Right hindlimb (tissue), 1 donor: ENCODE measurements at places on chromosomes 3 and 15.

- DNase-seq = peak; percentile 94
Measured at GRCh38 chr15:99059010-99059981, 45.6 kb upstream of the SYNM start.

DNA sequence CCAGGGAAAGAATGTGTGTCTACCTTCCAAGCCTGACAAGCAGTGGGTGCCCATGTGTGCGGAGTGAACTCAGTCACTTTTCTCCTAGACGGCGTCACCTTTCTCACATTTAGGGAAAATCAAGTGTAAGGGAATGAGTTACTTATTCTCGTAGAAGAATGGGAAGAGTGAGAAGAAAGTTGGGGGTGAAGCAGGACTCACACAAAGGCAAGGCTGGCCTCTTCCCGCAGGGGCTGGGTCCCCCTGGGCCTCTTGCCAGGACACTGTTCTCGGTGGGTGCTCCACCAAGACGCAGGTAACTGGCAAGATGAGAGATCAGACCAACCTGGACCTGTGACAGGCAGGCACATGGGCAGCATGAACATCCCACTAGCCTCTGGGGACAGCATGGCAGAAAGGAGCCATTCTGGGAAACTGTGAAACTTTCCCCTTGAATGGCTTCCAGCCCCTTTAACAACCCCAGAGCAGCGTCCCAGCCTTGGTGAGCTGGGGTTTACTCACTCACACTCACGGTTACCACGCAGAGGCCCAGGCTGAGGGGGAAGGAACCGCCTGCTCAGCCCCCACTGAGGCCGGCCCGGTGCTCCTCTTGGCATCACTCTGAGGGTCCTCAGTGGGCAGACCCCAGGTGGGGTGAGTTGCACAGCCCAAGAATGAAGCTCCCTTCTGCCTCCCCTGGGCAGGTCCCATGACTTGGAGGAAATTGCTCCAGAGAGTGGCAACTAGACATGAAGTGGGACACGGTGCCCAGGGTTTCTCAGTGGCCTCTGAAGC, 15.0 kb upstream of the SRP14 start:
- no peak for DNase-seq

- DNase-seq = no peak
Measured at GRCh38 chr3:145094355-145094941, 1066.5 kb downstream of the PLOD2 start.

- no peak for DNase-seq
Measured at GRCh38 chr3:161043336-161044035, 61.7 kb downstream of the B3GALNT1 start.

DNA sequence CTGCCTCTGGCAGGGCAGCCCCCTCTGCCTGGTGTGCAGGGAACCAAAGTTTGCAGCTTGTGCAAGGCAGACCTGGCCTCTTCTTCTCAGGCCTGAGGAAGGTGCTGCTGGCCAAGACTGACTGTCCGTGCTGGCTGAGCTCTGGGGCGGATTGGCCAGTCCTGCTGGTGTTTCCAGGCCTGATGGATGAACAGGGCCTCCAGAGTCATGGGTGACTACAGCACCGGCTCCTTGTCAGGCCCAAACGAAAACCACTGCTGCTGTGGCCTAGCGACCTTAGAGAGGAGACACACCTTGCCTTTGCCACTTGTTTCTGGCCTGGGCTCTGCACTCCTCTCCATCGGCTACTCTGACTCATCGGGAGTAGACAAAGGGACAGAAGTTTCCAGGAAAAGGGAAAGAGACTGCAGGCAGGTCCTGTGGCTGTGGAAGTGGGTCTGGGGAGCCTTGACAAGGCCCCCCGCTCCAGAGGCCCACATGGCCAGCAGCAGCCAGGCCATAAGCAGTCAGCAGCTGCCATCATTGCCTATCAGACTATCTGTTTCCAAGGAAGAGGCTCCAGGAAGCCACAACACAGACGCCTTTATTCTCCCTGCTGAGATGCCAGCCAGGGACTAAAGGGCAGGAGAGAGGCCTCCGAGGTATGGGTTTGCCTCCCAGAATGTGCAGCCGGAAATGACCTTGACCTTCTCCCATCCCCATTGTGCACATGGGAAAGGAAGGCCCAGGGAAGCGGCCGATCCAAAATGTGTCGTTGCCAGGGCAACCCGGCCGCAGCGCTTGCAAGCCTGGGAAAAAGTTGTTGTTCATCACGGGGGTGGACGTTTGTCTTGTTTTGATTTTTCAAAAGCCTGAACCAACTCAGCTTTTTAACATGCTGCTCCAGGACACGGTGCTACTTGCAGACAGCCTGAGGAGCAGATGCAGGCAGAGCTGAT, 160.5 kb downstream of the CHSY1 start:
- peak; percentile 72 for DNase-seq

- DNase-seq = no peak
Measured at GRCh38 chr3:131193641-131194238, 167.1 kb downstream of the NEK11 start.

- no peak for DNase-seq
Measured at GRCh38 chr3:57654267-57654666, 38.6 kb downstream of the DENND6A start.

GRCh38 chr3:112017091-112017490, 17.4 kb upstream of the TMPRSS7 start:
- DNase-seq = no peak

DNA sequence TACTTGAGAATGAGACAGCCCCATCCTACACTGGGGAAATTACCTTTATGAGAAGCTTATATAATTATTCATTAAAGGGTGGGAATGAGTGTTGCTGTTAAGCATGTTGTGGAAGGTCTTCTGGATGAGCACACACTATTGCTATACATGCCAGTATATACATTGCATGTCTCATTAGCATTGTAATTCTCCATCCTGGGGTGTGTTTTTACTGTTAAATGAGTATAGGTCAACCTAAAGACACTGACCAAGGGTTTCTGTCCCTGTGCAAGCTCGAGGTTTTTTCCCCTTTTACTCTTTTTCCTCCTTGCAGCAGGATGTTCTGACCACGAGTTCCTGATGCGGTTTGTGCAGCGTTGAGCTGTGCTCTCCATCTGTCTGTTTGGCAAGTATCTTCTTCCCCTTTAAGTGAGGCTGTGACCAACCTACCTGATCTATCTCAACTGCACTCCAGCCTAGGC, 7.2 kb upstream of the IVD start:
- DNase-seq = no peak

DNA sequence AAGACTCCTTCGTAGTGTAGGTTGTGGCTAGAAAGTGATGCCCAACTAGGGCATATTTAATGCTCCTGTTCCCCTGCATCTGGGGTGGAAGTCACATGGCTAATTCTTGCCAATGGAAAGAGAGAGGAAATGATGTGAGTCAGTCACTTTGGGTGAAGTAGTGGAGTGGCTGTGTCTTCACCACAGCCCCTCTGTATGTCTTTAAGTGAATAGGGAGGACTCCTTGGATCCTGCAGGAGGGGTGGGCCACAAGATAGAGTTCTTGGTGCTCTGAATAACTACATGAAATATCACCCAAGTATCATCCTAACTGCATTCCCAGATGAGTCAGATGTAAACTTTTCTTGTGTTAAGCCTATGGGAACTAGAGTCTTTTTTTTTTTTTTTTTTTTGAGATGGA, 17.8 kb upstream of the MB21D2 start:
- no peak for DNase-seq

DNA sequence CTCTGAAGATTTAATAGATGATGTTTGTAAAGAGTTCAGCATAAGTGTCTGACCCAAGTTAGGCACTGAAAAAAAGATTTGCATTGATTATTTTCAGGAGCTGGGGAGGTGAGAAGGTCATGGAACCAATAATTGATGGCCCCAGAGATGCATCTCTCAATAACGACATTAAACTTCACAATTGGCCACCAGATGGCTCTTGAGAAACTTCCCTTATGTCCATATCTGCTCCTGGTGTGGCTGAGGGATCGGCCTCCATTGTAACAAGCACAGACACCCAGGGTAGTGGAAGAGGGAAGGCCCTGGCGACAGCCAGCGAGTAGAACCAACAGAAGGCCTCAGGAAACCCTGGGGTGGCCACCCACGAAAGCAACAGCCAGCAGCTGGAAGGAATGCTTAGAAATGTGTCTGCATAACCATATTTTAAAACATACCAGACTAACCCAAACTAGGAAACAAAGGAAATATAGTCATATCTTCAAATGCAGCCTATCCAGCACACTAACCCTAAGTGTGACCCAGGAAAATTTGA, 536.7 kb downstream of the SOX2 start:
- no peak for DNase-seq

- DNase-seq = no peak
Measured at GRCh38 chr3:31503456-31503855, 29.3 kb upstream of the STT3B start.

- DNase-seq = no peak
Measured at GRCh38 chr3:169754711-169755110, 10.1 kb downstream of the TERC start.

GRCh38 chr3:194069421-194070219, 66.3 kb upstream of the HES1 start:
- no peak for DNase-seq

GRCh38 chr3:40827942-40828688, 303.4 kb downstream of the ZNF621 start:
- DNase-seq = no peak

DNA sequence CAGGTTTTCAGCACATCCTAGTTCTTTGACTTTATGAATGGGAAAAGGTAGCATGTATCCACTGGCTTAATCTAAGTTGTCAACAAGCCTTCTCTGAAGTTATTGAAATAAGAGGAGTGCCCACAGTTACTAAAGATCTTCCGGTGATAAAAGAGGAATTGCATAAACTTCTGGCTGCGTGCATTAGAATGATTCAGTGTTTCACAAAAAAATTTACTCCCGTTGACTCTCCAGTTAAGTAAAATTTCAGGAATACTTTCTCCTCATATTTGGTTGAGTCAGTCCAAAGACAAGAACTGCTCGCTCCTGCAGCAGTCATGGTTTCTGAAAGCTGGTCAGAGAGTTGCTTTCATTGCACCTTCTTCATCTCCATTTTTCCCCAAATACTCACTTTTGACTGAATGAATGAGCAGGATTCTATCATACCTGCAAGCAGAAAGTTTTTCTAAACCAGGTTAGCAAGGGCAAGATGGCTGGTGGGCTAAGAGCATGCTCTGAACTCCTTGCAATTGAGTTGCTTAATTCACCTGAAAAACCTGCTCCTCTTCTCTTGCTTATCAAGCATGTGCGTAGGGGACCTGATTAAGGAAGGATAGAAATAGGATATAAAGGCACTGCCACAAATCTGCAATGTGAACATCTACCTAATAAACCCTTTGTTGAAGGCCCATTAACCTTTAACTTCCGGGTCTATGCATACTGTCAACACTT, 64.2 kb upstream of the TIMP4 start:
- no peak for DNase-seq

DNA sequence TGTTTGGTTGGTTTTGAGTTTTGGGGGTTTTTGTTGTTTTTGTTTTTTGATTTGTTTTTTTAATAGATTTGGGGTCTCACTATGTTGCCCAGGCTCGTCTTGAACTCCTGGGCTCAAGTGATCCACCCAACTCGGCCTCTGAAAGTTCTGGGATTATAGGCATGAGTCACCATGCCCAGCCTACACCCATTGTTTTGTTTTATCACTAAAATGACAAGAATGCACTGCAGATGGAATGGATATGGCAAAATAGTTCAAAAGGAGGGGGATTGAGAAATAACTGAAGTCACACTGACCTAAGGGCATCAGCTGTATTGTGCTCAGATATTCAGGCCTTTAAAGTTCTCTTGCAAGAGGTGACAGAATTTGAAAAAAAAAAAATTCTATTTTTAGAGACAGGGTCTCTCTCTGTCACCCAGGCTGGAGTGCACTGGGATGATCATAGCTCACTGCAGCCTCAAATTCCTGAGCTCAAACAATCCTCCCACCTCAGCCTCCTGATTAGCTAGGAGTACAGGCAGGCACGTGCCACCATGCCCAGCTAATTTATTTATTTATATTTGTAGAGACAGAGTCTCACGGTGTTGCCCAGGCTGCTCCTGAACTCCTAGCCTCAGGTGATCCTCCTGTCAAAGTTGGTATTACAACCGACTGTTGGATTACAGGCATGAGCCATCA, 4.4 kb upstream of the RASA2 start:
- DNase-seq = no peak

DNA sequence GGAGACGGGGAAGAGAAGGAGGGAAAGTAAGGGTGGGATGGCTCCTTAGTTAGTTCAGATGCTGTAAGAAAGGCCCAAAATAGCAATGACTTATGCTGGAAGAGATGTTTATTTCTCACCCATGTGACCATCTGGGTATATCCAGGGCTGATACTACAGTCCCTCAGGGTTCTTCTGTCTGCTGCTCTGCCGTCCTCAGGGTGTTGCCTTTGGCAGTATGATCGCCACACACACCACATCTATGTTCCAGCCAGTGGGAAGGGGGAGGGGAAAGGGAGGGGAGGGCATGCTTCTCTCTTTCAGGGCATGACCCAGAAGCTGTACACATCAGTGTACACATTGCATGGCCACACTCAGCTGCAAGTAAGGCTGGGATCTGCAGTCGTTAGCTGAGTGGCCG, 10.2 kb downstream of the CD276 start:
- DNase-seq = no peak

DNA sequence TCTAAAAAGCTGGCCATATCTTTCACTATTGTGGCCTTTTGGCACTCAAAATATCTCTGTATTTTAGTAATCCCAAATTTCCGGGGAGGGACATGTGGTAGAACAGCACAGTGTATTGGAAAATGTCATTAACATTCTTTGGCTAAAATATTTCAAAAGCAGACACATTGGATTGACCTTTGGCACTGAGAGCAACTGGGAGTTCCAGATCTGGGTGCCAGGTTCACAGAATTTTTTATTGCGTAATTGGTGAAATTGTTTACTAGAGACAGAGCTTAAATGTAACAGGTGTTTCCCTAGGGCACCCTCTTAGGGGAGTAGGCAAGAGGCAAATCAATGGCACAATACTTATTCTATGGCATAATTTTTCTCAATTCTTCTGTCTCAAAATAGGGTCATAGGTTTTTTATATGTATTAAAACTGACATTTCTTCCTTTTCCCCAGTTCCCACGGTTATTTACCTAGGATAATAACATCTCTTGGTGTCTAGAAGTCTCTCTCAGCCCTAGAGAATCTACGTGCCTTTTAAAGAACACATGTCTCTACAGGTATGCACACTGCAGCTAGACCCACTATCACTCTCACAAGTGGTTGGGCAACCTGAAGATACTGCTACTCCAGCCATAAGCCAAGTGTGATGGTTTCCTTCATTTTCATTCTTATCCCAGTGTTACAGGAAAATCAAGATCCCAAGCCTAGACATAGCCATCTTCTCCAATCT, 10.6 kb downstream of the RBMS3 start:
- DNase-seq = no peak

GRCh38 chr3:58577269-58577821, at the start of gene FAM107A:
Gene FAM107A (minus strand): TSS chr3:58577391. CDS start chr3:58569860, 7,531 bp downstream.
- peak; percentile 53 for DNase-seq

- peak; percentile 82 for DNase-seq
Measured at GRCh38 chr15:83654379-83655236, 685 bp downstream of the ADAMTSL3 start.
